NCI-H2107 (cell line): ENCODE measurements at places on chromosomes 6 and 20.

GRCh38 chr6:166745801-166746668, 119.0 kb upstream of the RPS6KA2 start:
- no peak for DNase-seq

- DNase-seq = no peak
Measured at GRCh38 chr6:44116641-44117382, 10.4 kb downstream of the MRPL14 start.

DNA sequence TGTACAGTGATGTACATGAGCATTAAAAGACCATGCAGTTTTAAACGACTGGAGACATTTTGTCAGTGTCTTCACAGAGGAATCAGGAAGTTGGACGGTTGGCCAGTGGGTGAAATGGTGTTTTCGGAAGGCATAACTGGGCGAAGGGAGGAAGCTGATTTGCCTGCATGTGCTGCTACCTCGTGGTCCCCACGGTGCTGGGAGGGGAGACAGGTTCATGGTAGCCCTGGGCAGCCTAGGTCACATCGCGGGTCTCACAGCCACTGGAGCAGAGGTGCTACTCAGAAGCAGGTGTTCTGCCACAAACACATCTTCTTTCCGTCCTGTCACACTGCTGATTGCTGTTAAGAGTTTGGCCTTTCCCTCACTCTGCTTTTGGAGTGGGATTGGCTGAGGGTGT, 35.2 kb downstream of the HIVEP1 start:
- no peak for DNase-seq

- DNase-seq = no peak
Measured at GRCh38 chr20:31934968-31935764, 16.7 kb downstream of the PDRG1 start.

GRCh38 chr20:20225325-20226043, 142.4 kb upstream of the INSM1 start:
- no peak for DNase-seq

DNA sequence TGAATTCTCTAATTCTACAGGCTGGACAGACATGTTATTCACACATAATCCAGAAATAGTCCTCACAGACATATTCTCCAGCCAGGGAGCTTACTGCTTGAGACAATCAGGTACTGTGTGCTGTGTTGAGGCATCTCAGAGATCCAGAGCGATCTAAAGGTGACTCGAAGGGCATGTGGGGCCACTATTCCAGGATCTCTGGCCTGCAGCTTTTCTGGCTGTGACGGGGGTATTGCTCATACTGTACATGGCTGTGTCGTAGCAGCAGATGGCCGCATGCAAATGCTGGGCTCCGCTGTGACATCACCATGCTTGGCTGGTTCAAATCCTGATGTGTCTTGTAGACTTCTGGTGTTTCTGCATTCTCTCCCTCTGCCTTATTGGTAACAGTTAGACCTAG, 37.8 kb downstream of the CD109 start:
- no peak for DNase-seq

DNA sequence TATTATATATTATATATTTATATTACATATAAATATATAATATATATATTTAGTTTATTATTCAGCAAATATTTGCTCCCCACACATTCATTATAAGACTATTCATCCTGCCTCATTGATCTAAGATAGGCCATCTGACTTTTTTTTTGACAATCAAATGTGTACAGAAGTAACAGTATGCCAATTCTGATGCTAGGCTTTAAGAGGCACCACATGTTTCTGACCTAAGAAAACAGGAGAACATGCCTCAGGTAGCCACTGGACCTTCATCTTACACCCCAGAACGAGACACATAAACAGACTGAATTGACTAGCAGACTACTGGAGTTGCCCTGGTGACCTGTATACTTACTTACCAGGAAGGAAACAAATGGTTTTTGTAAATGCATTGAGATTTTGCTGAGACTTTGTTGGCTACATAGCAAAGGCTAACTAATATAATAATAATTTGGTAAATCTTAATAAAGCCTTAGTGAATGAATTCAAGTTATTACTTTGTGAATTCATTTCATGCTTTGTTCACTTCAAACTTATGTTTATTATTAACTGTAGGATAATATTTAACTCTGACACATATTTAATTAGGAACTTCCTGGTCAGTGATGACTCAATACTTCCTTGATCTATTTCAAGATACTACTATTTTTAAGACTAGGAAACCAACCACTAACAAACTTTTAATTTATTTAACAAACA, 13.4 kb upstream of the MYO6 start:
- DNase-seq = no peak

DNA sequence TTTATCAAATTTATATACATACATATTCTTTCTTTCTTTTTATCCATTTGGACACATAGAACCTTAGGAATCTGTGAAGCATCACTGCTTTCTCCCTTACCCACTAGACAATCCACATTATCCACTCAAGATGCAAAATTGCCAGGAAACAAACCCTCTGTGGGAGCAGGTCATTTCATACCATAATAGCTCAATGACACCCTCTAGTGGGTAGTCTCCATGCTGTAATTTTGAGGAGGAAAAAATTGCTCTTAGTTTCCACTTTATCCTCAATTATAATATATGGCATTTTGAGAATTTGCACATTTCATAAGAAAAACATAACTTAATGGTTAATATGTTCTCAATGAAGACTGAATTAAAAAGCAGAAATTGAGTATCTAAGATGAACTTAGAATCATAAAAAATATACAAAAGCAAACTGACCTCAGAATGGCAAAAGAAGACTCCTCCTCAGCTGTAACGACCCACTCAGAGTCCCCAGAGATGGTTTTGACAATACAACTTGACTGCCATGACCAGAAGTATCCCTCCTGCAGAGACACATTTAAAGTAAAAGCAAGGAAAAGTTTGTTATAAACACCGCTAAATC, 164.1 kb downstream of the FRK start:
- DNase-seq = no peak

- no peak for DNase-seq
Measured at GRCh38 chr6:108452711-108453195, 108.0 kb upstream of the FOXO3 start.

GRCh38 chr6:11113038-11113437, 1.5 kb upstream of the ERVFRD-1 start:
- no peak for DNase-seq

GRCh38 chr6:124694139-124694705, 268.0 kb upstream of the RNF217 start:
- DNase-seq = no peak

- DNase-seq = no peak
Measured at GRCh38 chr20:3081641-3082040, 2.9 kb downstream of the AVP start.

DNA sequence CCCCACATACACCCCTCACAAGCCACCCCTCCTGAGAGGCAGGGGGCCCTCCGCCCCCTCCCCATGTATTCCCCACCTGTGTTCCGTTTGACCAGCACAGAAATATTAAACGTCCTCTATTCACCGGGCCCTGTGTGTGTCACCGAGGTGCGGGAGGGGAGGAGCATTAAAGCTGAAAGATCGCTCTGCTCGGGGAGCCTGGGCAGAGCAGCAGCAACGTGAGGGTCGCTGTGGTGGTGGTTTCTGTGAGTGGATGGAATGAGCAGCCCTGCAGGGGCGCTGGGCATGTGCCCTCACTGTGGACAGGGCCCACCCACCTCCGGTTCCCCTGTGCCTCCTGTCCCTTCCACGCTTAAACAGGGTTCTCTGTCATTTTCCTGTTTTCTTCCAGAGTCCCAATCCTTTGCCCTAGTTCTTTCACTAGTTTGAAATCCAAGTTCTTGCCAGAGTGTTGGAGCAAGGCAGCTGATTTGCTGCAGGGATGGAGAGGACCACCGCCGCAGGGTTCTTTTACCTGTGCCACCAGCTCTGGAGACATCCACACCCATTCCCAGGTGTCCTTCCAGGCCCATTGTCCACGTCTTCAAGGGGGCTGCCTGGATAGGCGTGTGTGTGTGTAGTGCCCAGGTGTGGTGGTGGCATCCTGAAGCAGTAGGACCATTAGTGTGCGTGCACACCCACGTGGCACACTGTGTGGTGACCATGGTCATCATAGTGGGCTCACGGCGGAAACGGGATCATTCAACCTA, 37.6 kb upstream of the MDFI start:
- DNase-seq = no peak

GRCh38 chr20:17888044-17888443, 80.5 kb downstream of the SNX5 start:
- no peak for DNase-seq

GRCh38 chr6:35178932-35179832, 34.6 kb upstream of the SCUBE3 start:
- no peak for DNase-seq

DNA sequence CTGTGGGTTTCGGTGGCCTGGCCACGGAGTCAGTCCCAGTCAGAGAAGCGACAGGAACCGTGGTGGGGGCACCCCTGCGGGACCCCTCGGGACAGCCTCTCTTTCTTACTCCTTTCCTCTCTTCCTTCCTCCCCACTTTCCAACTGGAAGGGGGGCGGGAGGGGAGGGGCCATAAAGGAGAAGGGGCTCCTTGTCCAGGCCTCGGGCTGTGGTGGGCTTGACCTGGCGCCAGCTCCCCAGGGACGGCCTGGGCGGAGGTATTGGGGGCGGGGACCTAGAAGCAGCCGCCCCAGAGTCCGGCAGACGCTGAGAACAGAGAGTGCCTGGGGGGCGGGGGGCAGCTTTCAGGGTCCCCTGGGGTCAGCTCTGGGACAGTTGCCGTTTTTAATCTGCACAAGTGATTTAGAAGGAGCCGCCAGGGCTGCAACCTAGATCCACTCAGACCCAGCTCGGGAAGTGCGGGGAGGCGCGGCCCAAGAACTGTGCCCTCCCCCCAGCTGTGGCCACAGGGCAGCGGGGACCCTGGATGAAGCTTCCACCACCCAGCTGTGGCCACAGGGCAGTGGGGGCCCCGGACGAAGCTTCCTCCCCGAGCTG, 6.4 kb upstream of the ABHD16B start:
- no peak for DNase-seq

DNA sequence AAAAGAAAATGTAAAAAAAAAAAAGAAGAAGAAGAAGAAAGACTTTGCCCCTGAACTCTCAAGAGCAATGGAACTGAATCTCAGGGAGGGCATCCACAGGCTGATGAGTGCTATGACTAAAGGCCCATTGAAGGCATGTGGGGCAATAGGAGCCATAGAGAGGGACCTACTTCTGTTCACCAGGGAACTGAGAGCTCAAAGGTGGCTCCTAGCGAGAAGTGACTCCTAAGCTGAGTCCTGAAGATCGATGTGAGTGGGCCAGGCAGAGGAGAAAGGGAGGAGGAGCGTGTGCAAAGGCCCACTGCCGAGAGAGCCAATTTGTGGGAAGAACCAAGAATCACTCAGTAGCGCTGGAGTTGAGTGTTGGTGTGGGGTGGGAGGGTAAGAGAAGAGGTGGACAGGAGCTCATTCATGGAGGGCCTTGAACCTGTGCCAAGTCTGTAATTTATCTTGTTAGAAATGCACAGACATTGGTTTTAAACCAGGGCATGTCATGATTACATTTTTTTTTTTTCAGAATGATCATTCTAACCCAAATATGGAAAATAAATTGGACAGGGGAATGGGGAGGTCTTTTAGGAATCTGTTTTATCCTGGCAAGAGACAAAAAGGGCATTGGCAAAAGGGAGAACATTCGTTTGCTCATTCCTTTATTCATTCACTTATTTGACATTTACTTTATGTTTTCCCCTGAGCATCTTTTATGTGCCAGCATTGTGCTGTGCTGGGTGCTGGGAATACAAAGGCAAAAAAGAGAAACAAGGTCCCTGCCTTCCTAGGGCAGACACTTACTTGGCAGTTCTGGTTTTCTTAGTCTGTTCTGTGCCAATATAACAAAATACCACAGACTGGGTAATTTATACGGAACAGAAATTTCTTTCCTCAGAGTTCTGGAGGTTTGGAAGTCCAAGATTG, 67.4 kb upstream of the DSP start:
- DNase-seq = no peak
